ENCODE measurements at places on chromosomes 16 and 17. TPM values are rescaled to one million over a fixed set of nuclear protein-coding genes. Genes with fewer than 3 reads are reported as not detected.

Gene CAVIN1
- 77.9 TPM for polyA plus RNA-seq

Gene KDM6B
- polyA plus RNA-seq: 20.9 TPM

Gene SP6
- 3.9 TPM for polyA plus RNA-seq

Gene ACSM3
- 119 TPM for polyA plus RNA-seq

Gene PRRT2
- polyA plus RNA-seq: 13.3 TPM

Gene KRT32
- polyA plus RNA-seq: not detected

Gene NBR1
- polyA plus RNA-seq: 122 TPM

Gene PRR11
- polyA plus RNA-seq: 20.9 TPM

Gene ENDOV
- 28.7 TPM for polyA plus RNA-seq

Gene ITGAX
- polyA plus RNA-seq: 0.65 TPM

Gene CDK3
- 26.6 TPM for polyA plus RNA-seq

Gene AHSP
- 5.5 TPM for polyA plus RNA-seq

Gene CHST5
- polyA plus RNA-seq: 0.42 TPM

Gene GINS2
- polyA plus RNA-seq: 16.8 TPM

Gene CNGB1
- polyA plus RNA-seq: 0.11 TPM

Gene TMEM92
- 3.1 TPM for polyA plus RNA-seq

Gene MYOCD
- 7.4 TPM for polyA plus RNA-seq

Gene NME3
- 37.8 TPM for polyA plus RNA-seq

Gene PLLP
- 29.7 TPM for polyA plus RNA-seq

Gene SOX8
- 4.7 TPM for polyA plus RNA-seq

Gene NPEPPS
- polyA plus RNA-seq: 190 TPM

Gene PRAC1
- polyA plus RNA-seq: not detected

Gene CD79B
- polyA plus RNA-seq: 3.1 TPM

Gene CDIP1
- 27.9 TPM for polyA plus RNA-seq

Gene SULT1A2
- 3.1 TPM for polyA plus RNA-seq

Measured in renal cortex interstitium (tissue), 15 donors.